Activated T-helper 1 cell treated with anti-CD3 and anti-CD28 coated beads, Interleukin-2, amount 50 U/mL, for 16 hours (primary cell): ENCODE measurements at places on chromosomes 4 and X.

- no peak for DNase-seq
These were observed 36.9 kb upstream of the ADRA2C start for GRCh38 chr4:3729188-3729881.

DNA sequence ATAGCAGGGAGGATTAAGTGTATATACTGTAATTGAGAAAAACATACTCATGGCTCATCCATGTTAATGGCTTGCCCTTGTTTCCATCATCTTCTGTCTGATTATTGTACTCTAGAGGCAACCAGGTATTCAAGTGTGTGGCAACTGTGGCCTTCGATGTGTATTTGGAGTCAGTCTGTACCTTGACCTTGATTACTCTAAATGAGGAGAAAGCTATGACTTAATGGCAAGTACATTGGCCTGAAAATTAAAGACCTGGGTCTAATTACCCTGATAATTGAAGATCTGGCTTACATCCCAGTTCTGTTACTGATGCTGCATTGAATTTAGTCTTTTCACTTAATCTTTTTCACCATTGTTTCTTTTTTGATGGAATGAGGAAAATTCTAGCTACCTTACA is 409.2 kb downstream of the CCSER1 start:
- DNase-seq: no peak

- DNase-seq: peak; percentile 37
These were observed 501 bp downstream of the ZNF518B start for GRCh38 chr4:10456595-10457254.

DNA sequence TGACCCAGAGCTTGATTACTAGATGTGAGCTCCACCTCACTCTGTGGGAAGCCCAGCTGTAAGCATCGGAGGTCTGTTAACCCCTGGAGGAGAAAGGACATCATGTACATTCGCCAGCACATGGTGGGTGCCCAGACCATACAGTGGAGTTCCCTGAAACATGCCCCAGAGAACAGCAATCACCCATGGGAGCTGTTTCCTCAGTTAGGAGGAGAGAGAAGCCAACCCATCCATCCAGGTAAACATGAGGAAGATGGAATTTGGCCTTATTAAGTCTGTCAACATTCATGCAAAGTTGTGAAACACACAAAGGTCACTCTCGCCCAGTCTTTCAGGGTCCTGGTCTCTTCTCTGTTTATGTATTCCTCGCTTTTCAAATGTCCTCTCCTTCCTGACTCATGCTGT is 354.7 kb downstream of the ANK2 start:
- no peak for DNase-seq
